Stimulated activated CD8-positive, alpha-beta memory T cell treated with anti-CD3 and anti-CD28 coated beads, Interleukin-12 subunit alpha, Interleukin-12 subunit beta, amount 100 ng/mL, for 1 hour (primary cell): ENCODE measurements at places on chromosomes 4 and X.

GRCh38 chrX:137051978-137052642 is 18.3 kb upstream of the GPR101 start:
- DNase-seq: peak; percentile 63

DNA sequence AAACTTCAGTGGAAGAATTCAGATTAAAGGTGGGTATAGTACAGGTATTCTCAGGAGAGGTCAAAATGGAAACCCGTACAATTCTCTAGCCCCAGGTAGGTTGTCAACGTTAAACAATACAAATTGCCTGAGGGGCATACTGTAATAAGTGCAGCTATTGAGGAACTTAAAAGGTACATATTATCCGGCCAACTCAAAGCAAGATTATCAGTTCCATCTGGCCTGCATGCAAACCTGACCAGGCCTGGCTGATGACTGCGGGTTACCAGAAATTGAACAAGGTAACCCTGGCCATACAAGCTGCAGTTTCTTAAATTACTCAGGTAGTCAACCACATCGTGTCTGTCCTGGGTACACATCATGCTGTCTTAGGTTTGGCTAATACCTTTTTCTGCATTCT is 12.3 kb upstream of the ZNF630 start:
- no peak for DNase-seq

DNA sequence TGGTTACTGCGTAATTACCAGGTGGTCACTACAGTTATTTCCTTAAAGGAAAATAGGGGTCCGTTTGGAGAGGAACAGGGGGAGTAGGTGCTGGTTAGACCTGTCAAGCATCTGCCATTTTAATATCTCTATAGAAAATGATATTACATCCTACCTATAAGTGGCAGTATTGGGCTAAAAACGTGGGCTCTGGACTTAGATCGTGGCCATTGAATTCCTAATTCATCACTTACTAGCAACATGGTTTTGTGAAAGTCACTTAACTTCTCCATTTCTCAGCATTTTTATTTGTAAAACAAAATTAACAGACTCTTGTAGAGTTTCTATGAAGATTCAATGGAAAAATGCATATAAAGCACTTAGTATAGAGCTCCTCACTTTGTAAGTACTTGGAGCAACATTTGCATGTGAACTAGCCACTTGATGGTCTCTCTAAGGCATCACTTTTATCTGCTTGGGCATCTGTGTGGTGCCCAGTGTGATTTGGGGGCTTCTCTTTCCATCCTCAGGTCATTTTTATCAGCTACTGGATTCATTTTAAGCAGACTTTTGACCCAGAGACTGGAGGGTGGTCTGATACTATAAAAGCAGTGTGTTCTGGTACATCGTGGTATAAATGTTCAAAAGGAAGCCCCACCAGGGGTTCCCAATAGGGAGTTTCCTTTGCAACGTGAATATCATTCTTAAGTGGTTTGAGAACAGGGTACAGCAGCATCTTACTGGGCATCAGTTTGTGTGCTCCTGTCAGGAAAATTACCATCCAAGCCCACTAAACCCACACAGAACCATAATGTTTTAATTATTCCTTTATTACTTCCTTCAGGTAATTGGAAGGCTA is 42.7 kb upstream of the RASSF6 start:
- DNase-seq: no peak

- no peak for DNase-seq
Observed at GRCh38 chr4:130197946-130198345, 1102.0 kb downstream of the C4orf33 start.

DNA sequence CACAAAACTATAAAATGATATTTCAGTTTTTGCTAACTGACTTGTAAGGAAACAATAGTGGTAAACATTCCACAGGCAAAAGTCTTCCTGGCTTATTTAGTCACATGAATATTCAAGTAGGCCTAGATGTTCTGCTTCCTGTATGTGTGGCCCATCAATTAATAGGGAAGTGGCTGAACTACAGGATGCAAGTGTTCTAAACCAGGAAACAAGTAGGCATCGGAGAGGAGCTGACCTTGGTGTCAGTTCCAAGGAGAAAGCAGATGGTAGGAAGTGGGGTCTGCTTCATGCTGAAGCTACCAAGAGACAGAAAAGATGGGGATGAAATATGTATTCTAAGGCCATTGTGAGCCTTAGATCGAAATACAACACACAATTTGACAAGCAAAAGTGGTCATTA is 149.7 kb downstream of the ANTXR2 start:
- DNase-seq: no peak

GRCh38 chr4:118398226-118399090 is 45.7 kb upstream of the PRSS12 start:
- DNase-seq: no peak

- DNase-seq: no peak
Observed at GRCh38 chr4:13541176-13541604, 3.1 kb downstream of the NKX3-2 start.

- DNase-seq: no peak
Observed at GRCh38 chrX:117835034-117835433, 281.6 kb downstream of the KLHL13 start.

GRCh38 chr4:144347121-144347520 is 206.6 kb upstream of the GYPA start:
- DNase-seq: no peak

DNA sequence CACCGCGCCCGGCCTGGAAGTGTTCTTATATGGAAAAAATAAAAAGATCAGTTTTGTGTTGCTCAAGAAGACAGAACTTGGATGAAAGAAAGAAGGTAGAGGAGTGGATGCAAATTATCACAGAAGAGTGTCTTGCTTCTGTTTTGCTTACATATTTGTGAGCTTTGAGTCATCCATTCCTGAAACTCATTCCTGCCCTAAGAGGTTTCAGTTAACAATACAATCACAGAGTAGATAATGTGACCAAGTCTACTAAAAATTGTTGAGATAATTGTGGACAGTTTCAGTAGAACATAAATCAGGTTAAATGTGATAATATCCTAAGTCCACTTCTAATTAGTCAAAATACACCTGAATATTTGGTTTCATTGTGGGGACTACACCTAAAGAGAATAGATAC is 26.4 kb upstream of the LRCH2 start:
- DNase-seq: no peak

DNA sequence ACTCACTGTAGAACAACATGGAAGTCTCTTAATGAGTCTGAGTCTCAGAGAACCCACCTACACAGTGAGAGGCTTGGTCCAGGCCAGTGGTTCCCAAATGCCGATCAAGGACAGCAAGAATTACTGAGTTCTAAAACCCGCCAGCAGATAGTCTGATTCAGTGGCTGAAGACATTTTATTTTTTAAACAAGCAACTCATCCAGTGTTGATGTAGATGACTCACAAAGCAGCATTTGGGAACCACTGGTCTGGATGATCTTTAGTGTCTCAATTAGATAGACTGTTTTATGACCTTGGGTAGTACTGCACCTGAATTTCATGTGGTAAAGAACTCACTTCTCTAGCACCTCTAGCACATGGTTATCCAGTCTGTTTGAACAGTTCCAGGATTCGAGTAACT is 193.6 kb downstream of the FBXW7 start:
- DNase-seq: no peak

DNA sequence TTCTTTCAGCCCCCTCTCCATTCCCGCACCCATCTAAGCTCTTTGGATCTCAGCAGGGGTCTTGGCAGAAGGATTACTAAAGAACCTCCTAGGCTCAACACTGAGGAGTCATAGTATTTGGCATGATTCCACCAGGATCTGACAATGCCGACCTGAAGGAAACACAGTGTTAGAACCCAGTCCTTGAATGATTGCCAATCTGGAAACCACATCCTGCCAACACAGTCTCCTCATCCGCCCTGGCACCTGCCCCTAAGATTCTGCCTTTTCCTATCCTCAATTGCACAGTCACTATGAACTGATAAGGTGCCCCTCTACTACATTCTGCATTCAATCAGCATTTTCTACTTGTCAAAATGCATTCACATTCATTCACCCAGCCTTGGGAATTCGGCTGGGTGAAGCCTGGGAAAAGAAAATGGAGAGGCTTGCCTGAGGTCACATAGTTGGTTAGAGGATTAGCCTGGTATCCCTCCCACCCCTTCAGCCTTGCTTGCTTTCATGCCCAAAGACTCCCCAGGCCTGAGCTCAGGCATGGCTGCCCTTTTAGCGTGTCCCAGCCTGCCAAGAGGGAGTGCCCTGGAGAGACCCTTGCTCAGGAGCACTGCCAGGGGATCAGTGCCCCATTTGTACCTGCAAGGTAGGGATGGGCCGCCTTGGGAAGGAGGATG is 2.2 kb upstream of the CLDN2 start:
- DNase-seq: no peak

- DNase-seq: no peak
Observed at GRCh38 chrX:54715621-54716020, 82.4 kb downstream of the ITIH6 start.

DNA sequence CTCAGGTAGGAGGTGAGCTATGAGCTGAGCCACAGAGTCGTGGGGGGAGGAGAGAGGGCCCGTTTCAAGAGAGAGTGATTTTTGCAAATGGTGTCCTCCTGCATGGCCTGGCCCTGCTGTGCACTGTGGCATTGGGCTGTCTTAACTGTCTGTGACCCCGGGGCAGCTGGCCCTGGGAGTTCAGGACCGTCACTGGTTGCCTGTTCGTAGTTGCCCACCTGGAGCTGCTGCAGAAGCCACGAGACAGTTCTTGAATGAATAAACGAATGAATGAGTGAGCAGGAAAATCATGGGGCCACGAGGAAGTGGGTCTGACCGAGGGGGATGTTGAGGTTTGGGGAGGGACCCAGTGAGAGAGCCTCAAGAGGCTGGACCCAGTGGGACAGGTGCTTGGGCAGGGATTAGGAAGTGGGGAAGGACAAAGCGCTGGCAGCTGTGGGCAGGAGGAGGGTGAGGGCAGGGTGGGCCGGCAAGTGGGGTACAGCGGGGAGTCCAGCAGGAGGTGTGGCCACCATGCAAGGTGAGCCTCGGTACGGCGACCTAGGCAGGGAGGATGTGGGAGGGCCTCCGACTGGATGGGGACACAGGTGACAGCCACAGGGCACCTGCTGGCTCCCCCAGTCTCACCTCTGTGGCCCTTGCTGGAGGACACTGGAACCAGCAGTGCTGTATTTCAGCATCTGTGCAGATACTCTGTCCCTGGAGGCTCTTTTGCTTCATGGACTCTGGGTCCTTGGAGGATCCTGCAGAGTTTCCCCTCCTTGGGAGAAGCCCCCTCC is 10.2 kb downstream of the RGS12 start:
- DNase-seq: no peak

DNA sequence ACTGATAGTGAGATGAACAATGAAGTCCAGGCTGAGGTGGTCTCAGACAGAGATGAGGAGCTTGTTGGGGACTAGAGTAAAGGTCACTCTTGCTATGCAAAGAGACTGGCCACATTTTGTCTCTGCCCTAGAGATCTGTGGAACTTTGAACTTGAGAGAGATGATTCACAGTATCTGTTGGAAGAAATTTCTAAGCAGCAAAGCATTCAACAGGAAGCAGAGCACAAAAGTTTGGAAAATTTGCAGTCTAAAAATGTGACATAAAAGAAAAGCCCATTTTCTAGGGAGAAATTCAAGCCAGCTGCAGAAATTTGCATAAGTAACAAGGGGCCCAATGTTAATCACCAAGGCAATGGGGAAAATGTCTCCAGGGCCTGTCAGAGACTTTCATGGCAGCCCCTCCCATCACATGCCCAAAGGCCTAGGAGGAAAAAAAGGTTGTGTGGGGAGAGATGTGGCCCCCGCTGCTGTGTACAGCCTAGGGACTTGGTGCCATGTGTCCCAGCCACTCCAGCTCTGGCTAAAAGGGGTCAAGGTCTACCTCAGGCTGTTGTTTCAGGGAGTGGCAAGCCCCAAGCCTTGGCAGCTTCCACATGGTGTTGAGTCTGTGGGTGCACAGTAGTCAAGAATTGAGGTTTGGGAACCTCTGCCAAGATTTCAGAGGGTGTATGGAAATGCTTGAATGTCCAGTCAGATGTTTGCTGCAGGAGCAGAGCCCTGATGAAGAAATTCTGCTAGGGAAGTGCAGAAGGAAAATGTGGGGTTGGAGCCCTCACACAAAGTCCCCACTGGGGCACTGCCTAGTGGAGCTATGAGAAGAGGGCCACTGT is 262.8 kb downstream of the DKK2 start:
- DNase-seq: no peak

DNA sequence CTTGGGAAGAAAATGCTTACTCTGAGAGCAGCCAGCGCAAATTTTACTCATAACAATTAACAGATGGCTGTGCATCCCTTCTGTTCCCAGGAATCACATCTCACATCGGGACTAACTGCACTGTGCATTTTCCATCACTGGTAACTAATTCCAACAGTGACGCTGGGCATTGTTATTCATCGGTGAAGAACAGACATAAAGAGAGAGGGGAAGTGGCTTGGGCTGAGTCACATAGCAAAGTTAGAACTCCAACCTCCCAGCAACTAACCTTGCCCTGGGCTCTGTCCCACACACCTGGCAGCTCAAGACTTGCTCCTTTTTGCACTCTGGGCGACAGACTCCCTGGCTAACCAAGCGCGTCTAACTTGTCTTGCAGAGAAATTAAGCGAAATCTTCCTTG is 6.4 kb upstream of the LONRF3 start:
- no peak for DNase-seq

GRCh38 chrX:13005661-13006473 is 31.0 kb downstream of the TMSB4X start:
- no peak for DNase-seq

- DNase-seq: no peak
Observed at GRCh38 chr4:155543126-155543765, 123.4 kb upstream of the GUCY1A1 start.

GRCh38 chr4:172356016-172356415 is 542.8 kb downstream of the GALNTL6 start:
- DNase-seq: no peak

- DNase-seq: no peak
Observed at GRCh38 chrX:40392599-40392998, 188.2 kb upstream of the ATP6AP2 start.

DNA sequence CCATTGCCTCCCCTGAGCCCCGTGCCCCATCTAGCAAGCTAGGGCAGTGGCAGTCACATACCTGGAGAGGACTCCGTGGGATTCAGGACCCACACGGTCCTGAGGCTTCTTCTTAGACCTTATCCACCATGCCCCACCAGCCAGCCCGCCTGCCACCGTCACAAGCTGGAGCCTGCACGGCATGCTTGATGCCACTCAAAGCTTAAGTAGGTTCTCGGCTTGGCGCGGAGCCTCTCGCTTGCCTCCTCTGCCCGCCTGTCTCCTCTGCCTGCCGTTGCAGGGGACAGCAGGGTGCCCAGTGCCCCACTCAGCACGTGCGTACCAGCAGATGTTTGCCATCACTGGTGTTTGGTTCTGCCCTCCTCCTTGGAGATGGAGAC is 14.1 kb downstream of the PSAPL1 start:
- DNase-seq: no peak
